ENCODE measurements at places on chromosomes 1 and 21.

DNA sequence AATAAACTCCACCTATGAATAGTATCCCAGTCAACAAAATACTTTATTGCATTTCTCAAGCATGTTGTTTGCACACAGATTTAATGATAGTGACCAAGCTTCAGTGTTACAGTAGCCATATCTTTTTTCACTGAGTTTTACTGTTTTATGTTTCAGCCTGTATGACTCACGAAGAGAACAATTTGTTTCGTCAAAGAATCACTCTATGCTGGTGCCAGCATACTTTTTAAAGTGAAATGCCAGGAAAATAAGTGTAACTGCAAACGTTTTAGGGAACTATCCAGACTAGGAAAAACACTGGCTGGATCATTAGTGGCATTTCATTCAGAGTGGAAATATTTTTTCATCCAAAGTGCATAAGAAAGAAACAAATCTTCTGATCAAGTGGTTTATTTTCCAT, 210.8 kb downstream of the COL11A1 start:
- no peak for DNase-seq

DNA sequence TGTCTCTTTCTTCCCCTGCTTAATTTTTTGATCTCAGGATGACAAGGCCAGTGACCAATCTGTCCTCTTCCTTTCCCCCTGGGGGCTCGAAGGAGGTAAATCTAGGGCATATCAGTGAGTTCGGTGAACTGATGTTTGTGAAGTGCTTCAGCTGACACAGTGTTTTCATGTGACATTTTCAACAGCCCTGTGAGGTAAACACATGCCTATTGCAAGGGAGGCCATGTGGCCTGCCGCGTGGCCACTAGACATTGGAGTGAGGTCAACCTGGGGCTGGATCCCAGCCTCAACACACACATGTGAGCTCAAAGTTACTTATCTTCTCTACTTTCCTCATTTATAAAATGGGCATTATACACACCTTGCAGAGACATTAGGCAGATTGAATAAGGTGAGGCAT, 126.3 kb downstream of the PLPP3 start:
- no peak for DNase-seq

DNA sequence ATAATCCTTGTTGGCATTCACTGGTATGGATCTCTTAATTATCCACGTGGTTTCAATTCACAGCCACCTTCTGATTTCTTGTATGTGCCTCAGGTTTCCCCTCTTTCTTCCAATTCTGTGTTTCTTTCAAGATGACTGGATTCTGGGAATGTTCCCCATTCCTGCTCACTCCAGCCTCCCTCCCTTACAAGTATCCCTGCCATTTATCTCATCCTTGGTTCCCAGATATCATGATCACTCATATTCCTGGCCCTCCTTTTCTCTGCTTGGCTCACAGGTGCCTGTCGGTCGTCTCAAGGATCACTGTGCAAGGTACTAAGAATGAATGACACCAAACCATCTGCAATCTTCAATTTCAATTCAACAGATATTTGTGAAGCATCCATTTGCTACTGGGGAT, 279.2 kb downstream of the ASTN1 start:
- DNase-seq, result no peak

DNA sequence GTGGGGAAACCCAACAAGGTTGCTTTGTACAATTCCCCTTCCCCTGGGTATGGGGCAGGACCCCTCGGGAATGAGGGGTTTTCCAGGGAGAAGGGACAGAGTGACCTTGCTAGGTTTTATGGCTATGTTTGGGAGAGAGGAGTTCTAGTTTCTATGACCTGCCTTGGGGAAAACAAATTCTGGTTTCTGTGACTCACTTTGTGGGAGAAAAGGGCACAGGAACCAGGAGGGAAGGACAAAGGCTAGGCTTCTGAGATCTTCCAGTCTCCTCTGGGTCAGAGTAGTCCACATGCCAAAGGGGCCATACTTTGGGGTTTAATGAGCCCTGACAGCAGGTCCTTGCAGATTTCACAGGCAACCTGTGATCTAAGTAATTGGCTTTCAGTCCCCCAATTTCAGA, 5.5 kb upstream of the PTGER3 start:
- no peak for DNase-seq

DNA sequence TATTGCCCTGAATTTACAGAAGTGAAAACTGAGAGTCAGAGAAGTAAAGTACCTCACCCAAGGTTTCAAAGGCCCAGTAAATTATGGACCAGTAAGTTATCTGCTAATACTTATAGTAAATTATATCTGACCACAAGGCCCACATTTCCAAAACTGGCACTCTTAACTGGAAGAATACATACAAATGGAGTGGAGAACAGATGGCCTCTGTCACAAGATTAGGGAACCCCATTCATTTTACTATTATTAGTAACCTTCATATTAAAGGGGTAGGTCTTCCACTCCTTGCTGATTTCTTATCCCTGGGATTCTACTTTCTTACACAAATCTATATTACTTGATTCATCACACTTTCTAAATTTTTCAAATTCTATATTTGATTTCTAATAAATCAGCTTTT, 588.8 kb downstream of the NEGR1 start:
- DNase-seq, result no peak

GRCh38 chr1:198275597-198275996, 118.8 kb downstream of the NEK7 start:
- no peak for DNase-seq

GRCh38 chr1:7012461-7012924, 227.2 kb downstream of the CAMTA1 start:
- DNase-seq, result no peak

- DNase-seq, result no peak
These were observed 17.5 kb downstream of the TRPM2 start for GRCh38 chr21:44370786-44371410.

DNA sequence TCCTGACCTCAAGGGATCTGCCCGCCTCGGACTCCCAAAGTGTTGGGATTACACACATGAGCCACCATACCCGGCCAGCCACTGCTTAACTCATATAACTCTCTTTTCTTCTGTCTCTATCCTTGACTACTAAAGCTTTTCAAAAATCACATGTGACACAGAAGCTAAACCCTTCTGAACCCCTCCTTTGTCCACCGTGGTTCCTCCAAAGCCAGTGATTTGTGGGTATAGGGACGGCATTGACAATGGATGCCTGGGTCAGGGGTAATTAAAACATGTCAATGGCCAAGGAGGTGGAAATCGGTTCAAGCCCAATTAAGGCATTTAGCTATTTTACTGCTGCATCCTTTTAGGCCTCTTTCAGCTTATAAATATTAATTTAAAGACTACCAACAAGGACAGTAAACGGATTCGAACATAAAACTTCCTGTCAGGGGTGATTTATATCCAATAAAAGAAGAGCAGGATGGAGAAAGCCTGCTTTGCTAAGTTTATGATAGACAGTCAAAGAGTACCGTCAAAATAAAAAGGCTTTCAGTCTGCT, 242.3 kb downstream of the GPATCH2 start:
- no peak for DNase-seq

GRCh38 chr21:40372506-40372905, 474.5 kb downstream of the DSCAM start:
- no peak for DNase-seq

GRCh38 chr1:227885135-227885647, 62.5 kb downstream of the WNT9A start:
- DNase-seq, result peak; percentile 56

DNA sequence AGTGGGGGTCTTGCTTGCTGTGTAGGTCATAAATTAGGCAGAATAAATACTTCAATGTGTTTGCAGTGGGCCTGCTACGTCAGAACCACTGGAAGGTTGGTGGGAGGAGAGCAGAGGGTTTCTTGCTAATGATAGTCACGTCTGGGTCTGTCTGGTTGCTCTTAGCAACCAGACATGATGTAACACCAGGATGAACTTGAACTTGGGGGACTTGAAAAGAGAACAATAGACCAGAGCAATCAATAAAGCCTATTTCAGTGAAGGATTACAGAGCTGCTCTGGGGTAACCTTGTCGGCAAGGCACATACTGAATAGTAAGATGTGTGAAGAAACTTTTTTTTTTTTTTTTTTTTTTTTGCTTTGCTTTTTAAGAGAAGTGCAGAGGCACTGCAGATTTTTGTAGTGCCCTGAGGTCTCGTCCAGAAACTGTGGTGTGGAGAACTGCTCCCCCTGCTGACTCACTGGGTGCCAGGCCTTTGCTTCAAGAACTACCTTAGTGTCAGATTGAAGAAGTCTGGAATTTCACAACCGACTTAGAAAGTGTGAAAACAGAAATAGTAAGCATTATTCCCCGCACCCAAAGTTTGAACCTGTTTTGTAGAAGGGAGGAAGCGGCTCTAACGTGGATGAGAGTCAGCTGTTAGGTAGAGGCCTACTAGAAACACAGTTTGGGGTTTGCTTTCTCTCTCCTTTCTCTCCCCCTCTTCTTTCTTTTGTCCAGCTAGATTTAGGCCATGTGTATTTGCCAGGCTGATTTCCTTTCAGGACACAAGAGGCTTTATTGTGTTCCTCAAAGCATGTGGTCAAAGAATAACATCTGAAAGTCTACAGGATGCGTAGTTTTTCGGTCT, 271.6 kb downstream of the TM2D1 start:
- DNase-seq, result peak; percentile 68

DNA sequence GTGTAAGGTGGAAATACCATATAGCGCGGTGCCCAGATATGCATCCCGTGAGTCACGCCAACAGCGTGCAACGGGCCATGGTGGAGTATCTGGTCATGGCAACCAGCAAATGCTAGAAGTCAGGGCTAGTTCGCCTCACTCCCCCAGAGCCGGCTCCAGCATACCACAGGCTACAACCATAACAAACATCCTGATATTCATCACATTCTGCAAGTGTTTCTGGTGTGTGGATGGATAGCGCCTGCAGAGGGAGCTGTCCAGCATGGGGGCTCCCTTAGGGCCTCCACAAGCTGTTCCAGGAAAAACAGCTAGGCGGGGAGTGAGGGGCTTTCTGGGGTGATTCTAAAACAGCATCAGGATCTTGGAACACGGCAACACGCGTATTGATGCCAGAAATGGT, 6.8 kb downstream of the C1orf198 start:
- DNase-seq, result no peak

GRCh38 chr1:18932387-18932786, 24.1 kb downstream of the IFFO2 start:
- DNase-seq, result no peak

DNA sequence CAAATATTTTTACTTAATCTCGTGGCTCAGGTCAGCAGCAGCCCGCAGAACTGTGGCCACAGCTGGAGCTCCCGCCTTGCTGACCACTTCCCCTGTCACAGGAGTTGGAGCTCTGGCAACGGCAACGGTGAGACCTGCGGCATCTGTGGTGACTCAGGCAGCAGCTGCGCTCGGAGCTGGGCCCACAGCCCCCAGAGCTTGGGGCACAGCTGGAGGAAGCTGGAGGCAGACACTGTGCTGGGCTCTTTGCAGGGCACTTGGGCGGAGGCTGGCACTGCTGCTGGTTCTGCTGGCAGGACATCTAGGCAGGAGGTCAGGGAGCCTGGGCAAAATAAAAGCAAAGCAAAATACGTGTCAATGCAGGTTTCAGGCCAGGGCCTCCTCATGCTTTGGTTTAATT, at the start of gene LCE3A:
LCE3A (minus strand) TSS at position 301 of the 400 bp plus-strand sequence; CDS start at position 301, 0 bp downstream.
- no peak for DNase-seq

GRCh38 chr1:17196496-17197185, 8.3 kb upstream of the PADI1 start:
- DNase-seq, result no peak

DNA sequence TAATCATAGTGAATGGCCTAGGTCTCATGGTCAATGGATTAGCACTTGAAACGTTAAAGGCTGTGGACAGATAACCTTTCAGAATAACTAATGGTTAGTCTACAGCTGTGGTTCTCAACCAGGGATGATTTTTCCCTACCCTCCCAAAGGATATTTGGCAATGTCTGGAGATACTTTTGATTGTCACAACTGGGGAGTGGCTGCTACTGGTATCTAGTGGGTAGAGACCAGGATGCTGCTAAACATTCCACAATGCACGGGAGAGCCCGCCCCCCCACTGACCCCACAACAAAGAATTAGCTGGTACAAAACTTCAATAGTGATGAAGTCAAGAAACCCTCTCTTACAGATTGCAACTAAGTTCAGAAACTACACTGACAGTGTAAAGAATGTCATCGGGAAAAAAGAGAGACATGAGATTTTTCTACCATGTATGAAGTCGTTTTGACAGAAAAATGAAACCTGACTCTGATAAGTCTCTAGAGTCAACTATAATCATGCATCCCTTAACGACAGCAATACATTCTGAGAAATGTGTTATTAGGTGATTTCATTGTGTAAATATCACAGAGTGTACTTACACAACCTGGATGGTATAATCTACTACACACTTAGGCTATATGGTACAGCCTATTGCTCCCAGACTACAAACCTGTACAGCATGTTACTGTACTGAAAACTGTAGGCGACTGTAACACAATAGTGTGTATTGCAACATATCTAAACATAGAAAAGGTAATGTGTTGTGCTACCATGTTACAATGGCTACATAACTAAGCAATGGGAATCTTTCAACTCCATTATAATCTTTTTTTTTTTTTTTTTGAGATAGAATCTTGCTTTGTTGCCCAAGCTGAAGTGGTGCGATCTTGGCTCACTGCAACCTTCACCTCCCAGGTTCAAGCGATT, 49.7 kb upstream of the PRDX6 start:
- DNase-seq, result no peak

GRCh38 chr1:153352523-153352922, 3.9 kb upstream of the PGLYRP4 start:
- peak; percentile 80 for DNase-seq

- no peak for DNase-seq
These were observed 36.8 kb downstream of the TRIM11 start for GRCh38 chr1:228369608-228370438.

DNA sequence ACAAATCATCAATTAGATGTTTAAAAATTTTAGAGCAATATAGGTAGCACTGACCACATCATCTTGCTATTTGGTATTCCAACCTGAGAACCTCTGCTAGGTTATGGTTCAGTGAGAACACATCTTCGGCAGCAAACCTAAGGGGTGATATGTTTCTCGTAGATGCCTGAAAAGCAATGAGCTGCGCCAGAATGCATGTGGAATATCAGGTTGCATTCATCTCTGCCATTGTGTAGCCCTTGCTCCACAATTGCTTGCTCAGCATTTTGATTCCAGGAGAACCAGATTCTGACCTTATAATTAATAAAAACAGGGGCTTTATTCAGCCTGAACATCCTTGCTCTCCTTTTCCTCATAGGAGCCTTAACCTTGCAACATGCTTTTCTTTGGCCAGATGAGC, 408.1 kb downstream of the USH2A start:
- DNase-seq, result no peak

DNA sequence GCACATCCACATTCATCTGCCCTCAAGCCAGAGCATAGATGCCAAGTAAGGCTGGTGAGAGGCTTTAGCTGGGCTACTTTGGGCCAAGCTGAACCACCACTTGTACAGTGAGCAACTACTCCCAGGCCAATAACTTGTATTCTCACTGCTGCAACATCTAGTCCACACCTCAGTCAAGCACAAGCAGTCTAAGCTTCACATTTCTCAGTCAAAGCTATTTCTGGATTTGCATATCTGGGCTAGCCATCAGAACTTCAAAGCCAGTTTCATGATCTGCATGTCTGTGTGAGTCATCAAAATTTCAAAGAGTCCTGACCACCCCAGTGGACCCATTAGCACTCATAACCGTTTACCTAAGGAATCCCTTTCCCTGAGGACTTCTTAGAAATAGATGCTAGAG, 77.7 kb upstream of the DIRAS3 start:
- DNase-seq, result no peak

- DNase-seq, result no peak
These were observed 43.2 kb downstream of the ALG14 start for GRCh38 chr1:95029532-95029931.

- no peak for DNase-seq
These were observed 26.8 kb downstream of the S100A6 start for GRCh38 chr1:153509036-153509435.

GRCh38 chr1:53285969-53286760, 41.7 kb downstream of the LRP8 start:
- no peak for DNase-seq

Measured in CD4-positive, alpha-beta T cell (primary cell).